HEK293T (cell line): ENCODE measurements at places on chromosomes 6 and 20.

DNA sequence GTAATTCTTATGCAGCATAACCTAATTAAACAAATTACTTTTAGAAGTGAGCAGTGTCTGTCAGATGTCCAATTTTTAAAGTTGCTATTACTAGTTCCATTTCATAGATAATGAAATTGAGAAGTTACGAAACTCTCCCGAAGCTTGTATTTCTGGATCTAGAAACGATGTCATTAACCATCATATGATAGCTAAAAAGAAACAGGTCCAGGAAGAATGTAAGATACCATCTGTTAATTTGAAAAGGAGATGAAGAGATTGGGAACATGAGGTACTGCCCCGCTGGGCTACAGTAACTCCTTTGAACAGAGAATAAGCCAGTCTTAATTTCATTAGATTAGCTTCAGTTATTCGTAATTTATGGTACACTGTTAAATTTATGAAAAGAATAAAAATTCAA is 47.5 kb upstream of the TMX4 start:
- DNase-seq = no peak

DNA sequence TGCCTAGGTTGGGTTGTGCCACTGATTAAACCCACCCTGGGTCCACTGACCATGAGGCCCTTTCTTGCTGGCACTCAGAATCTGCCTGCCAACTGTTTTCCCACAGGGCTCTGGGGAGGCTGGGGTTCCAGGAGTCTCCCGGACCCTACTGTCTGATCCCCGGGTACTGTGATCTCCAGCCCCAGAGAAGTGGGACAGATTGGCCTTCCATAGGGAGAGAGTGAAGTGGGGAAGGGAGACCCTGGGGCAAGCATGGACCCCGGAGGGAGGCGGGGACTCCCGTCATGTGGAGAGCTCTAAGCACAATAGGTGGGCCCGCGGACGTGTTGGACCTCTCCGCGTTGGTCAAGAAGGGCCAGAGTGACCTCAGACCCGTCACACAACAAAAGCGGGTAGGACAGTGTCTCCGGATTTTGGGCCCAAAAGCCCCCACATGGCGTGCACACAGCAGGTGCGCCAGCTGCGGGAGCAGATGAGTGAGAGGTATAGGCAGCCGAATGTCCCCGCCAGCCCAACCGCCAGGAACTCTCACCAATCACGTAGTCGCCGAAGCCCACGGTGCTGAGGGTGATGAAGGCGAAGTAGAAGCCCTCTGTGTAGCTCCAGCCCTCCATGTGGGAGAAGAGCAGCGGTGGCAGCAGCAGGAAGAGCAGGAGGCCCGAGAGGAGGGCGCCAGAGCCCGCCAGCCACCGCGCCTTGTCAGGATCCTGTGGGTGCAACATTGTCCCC is 10.6 kb downstream of the KCNK17 start:
- no peak for DNase-seq

- DNase-seq = no peak
These were observed 777.7 kb downstream of the C6orf118 start for GRCh38 chr6:164531736-164532135.

DNA sequence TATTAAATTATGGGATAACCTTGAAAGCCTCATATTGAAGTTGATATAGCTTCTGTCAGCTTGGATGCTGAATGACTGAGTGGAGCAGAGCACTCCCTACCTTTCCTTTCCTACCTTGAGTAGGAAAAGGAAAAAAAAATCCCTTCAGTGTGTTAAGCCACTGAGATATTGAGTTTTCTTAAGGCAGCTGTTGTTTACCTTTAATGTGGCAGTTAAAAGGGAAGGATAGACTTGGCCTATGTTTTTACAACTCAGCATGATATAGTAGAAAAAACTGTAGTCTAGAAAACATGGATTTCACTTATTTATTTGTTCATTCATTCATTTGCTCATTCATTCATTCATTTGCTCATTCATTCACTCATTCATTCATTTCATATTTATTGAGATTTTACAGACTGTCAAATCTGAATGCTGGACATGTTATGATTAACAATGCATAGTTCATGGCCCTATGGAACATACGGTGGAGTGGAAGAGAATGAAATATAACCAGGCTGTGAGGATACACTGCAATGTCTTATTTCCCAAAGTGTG is 131.5 kb upstream of the MAN1A1 start:
- no peak for DNase-seq

- DNase-seq = no peak
These were observed 150.1 kb downstream of the DTNBP1 start for GRCh38 chr6:15512721-15513120.

- DNase-seq = no peak
These were observed 108.0 kb upstream of the FOXO3 start for GRCh38 chr6:108452711-108453195.

- DNase-seq = no peak
These were observed 1029.5 kb upstream of the GJE1 start for GRCh38 chr6:141103246-141103645.

DNA sequence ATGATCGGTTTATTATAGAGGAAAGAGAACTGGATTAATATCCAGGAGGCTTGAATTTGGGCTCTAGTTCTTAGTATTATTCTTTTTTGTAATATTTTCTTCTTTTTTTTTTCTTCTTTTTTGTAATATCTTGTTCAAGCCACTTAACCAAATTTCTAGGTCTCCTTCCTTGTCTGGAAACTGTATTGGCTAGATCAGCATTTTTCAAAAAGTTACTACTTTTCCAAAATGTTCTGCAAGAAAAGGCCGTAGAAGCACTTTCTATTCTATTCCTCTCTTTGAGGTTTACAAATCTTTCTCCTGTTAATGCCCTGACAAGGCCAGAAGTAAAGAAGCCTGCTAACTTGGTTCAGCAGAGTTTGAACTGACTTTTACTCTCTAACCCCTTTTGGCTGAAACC is 12.0 kb downstream of the BMP6 start:
- DNase-seq = no peak

DNA sequence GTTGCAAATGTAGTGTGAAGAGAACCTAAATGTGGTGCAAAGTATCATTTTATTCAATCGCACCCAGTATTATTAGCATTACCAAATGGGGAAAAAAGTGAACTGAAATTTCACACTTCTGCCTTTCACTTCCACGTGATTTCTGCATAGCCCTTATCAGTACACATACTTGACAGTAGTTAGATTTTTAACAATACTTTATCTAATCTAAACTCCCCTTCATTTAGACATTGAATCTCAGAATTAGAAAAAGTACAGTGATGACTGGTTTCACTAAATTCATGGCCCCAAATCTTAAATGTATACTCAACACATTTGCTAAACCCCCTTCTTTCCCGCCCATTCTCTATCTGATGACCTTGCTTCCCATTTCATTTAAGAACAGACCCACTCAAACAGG is 14.3 kb downstream of the STX7 start:
- DNase-seq = no peak

- no peak for DNase-seq
These were observed 40.6 kb upstream of the NHSL1 start for GRCh38 chr6:138539876-138540275.

DNA sequence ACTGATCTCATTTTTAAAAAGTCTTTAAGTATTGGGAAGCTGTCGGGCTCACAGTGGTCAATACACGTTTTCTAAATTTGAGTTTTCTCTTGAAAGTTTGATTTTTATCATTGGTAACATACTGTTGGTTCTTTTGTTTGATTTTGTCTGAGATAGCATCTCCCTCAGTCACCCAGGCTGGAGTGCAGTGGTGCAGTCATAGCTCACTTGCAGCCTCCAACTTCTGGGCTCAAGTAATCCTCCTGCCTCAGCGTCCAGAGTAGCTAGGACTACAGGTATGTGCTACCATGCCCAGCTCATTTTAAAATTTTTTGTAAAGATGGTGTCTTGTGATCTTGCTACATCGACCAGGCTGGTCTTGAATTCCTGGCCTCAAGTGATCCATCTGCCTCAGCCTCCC is 9.1 kb downstream of the PPARD start:
- DNase-seq = no peak

- no peak for DNase-seq
These were observed 9.3 kb upstream of the SIRPB2 start for GRCh38 chr20:1500496-1500895.

GRCh38 chr6:15073344-15073789 is 172.5 kb upstream of the JARID2 start:
- DNase-seq = no peak

DNA sequence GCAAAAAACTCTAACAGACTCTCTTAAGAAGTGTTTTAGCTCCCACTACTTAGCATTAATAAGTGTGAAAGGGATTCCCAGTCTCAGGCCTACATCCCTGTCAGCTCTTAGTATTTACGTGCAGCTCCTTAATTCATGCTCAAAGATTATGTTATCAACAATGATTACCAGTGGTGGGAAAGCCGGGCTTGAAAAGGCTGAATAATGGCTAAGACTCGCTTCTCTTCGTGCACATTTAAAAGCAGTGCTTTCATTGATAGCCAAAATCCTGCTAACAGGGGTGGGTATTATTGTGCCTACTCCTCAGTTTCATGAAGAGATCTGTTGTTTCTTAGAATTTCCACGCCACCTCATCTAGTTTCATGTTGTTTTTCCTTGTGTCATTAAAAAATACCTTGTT is 518.8 kb downstream of the GRIK2 start:
- no peak for DNase-seq

DNA sequence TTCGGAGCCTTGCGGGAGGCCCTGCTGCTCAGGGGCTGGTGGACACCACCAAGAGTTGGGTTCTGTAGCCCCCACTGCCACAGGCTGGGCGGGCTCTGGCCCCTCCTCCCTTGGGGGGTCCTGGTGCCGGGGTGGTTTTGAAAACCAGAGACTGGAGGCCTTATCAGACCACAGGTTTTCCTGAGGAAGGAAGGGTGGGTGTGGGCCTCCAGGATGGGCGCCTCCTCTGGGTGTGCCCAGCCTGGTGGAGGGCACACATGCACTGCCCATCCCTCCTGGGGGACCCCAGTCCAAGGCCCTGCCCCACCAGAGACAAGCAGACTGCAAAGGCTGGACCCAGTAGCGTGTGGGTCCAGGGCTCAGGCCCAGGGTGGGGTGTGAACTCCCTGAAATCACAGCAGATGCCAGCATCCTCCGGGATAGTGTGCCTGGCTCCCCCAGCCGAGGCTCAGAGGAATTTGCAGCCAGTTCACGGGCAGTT is 13.5 kb upstream of the ZBTB46 start:
- DNase-seq = no peak

DNA sequence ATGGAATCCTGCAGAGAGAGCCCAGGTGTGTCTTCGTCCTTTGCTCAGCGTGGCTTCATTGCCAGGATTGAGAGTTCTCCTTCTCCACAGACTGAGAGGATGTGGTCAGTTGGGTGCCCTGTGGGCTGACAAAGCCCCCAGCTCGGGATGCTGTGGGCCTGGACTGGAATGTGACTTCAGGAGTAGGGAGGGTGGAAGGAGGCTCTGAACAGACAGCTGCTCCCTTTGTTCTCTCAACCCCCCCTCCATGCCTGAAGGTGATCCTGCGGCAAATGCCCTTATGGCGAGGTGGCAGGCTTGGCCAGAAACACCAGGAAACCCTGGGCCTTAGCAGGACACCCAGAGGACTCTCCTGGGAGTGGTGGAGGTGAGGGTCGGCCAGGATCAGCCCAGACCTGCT is 1.8 kb upstream of the CST5 start:
- no peak for DNase-seq

DNA sequence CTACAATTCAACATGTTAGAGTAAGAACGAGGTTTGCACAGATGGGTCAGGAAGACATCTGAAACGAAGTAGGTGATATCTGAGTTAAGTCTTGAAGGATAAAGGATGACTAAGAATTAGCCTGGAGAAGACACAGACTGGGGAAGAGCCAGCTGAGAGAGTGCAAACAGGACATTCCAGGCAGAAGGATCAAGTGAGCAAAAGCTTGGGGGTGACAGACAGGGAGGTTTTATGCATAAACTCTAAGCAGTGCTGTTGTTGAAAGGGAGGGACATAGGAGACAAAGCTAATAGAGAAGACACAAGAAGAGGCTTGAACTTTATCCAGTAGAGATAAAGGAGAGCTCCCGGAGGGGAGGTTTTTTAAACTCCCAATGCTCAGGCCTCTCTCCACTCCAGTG is 15.0 kb upstream of the ETV7 start:
- DNase-seq = no peak

DNA sequence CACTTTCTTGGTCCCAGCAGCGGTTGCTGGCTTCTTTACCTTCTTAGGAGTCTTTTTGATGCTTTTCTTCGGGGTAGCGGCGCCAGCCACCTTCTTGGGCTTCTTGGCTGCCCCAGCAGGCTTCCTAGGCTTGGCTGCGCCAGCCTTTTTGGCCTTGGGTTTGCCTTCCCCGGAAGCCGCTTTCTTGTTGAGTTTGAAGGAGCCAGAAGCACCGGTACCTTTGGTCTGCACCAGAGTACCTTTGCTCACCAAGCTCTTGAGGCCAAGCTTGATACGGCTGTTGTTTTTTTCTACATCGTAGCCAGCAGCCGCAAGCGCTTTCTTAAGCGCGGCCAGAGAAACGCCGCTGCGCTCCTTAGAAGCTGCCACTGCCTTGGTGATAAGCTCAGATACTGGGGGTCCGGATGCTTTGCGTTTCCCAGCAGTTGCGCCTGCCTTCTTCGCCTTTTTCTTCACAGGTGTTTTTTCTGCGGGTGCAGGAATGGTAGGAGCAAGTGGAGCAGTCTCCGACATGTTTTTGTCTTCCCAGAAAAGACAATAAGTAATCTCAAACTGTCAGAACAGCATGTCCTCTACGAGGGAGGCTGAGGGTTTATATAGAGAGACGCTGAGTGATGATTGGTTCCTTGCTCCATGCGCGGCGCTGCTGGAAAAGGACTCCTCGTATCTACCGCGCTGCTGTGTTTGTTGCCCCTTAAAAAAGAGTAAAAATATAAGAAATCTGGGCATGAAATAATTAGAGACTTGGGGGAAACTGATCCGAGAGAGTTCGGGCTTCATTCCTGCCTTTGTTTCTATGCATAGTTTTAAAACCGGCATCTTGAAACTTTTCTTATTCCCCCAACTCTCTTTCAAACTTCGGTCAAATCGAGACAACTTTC is 130.3 kb upstream of the BTN3A2 start:
- peak; percentile 72 for DNase-seq

DNA sequence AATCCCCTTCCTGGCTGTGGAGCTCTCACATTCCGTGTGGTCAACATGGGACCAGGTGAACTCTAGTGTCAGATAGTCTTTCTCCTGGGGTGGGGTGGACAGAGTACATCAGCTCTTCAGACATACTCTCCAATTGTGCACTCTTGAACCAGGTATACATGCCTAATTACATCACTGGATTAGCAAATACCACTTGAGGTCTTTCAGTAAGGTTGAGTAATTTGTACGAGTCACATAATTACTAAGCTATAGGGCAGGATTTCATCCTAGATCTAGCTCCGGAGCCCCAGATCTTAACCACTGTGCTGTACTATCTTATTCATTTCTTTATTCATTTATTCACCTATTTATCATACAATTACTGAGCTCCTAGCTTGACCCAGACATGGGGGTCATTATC is 821.3 kb downstream of the TFAP2A start:
- DNase-seq = no peak

DNA sequence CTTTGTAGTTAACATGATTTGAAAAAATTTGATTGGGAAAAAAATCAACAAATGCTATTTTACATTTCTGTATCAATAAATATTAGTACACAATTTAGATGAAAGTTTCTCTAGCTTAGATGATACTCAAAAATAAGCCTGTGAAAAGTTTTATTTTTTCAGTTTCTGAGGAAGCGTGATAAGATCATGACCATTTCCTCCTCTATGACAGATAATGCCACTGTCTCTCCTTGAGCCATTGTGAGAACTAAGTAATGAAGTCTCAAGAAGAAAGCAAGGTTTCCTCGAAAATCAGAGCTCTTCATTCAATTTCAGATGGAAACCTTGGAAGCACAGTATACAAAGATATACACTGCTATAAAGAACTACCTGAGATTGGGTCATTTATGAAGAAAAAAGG is 395.0 kb downstream of the HDGFL1 start:
- no peak for DNase-seq
